ENCODE measurements at places on chromosomes 6 and 20.

- DNase-seq = peak; percentile 93
Observed at GRCh38 chr20:327186-328026, 2.1 kb downstream of the SOX12 start.

DNA sequence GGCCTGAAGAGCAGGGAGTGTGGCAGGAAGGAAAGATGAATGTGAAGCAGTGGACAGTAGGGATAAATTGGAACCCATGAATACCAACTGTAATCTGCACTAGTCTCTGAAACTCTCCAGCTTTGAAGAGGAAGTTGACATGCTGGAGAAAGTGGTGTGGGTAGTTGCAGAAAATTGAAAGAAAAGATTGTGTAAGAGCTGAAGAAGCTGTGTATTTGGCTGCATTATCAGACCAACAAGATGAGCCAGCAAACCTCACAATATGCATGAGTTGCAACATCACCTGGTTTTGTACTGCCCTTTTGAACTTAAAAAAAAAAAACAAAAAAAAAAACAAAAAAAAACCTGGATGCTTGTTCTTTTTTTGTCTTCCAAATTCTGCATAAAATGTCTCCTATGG, 921.9 kb upstream of the EYS start:
- DNase-seq = peak; percentile 49

- no peak for DNase-seq
Observed at GRCh38 chr20:19328676-19329075, 116.2 kb downstream of the SLC24A3 start.

GRCh38 chr6:110394409-110394808, 21.0 kb downstream of the DDO start:
- no peak for DNase-seq

GRCh38 chr6:111810294-111811131, 62.7 kb downstream of the FYN start:
- peak; percentile 55 for DNase-seq

- peak; percentile 51 for DNase-seq
Observed at GRCh38 chr6:57064809-57065208, 18.3 kb downstream of the KIAA1586 start.
